ENCODE measurements at places on chromosomes 3 and 15. TPM values are rescaled to one million over a fixed set of nuclear protein-coding genes. Genes with fewer than 3 reads are reported as not detected.

The GPR149 gene
- total RNA-seq: not detected

The ROPN1 gene
- total RNA-seq: not detected

The CDHR4 gene
- not detected for total RNA-seq

The HACL1 gene
- total RNA-seq: 23.0 TPM

The NAA80 gene
- 9.6 TPM for total RNA-seq

The XYLB gene
- 5.5 TPM for total RNA-seq

The PLA2G4D gene
- not detected for total RNA-seq

Measured in placental pericyte (primary cell).